ENCODE measurements at places on chromosomes 11 and 22. TPM values are rescaled to one million over a fixed set of nuclear protein-coding genes. Genes with fewer than 3 reads are reported as not detected.

The TNNI2 gene
- not detected for total RNA-seq

The HORMAD2 gene
- not detected for total RNA-seq

The TMEM132A gene
- total RNA-seq = 0.47 TPM

The DUSP8 gene
- total RNA-seq = 0.13 TPM

The PHETA2 gene
- total RNA-seq = 1.6 TPM

The PRR5L gene
- total RNA-seq = 3.4 TPM

The ARVCF gene
- 0.86 TPM for total RNA-seq

The OR52N4 gene
- total RNA-seq = 0.71 TPM

The XKR3 gene
- not detected for total RNA-seq

The CD248 gene
- 80.8 TPM for total RNA-seq

The BTBD18 gene
- total RNA-seq = not detected

The THAP7 gene
- total RNA-seq = 31.7 TPM

The UCP3 gene
- total RNA-seq = 2.9 TPM

The PGGHG gene
- 541 TPM for total RNA-seq

Measured in activated CD8-positive, alpha-beta T cell treated with anti-CD3 and anti-CD28 coated beads, Interleukin-2, amount 10 ng/mL, durations not matched to agents 7 days and 5 days (primary cell).